ENCODE measurements at places on chromosomes 7 and 10. TPM values are rescaled to one million over a fixed set of nuclear protein-coding genes. Genes with fewer than 3 reads are reported as not detected.
A peak's percentile ranks its signal among the peaks of the same experiment; 100 is the strongest.

GRCh38 chr7:112449353-112449752 is 907 bp upstream of the IFRD1 start:
- H3K4me3 ChIP-seq, result peak overlapping the region; percentile 94
- H3K4me1 ChIP-seq, result peaks cover 49% of the 10 kb centered on the region
- no peaks in the 10 kb centered on the region for H3K27me3 ChIP-seq

The PPP1R3C gene
- 236 TPM for total RNA-seq

- no peaks in the 10 kb centered on the region for H3K27me3 ChIP-seq
- H3K4me1 ChIP-seq, result peaks cover 18% of the 10 kb centered on the region
- H3K4me3 ChIP-seq, result no peak overlapping the region
- no peak for DNase-seq
Measured at GRCh38 chr7:50821457-50822008, 38.8 kb upstream of the GRB10 start.

The ARMC3 gene
- total RNA-seq, result not detected

- H3K4me1 ChIP-seq, result peaks cover 5% of the 10 kb centered on the region
- peak overlapping the region; percentile 57 for H3K27ac ChIP-seq
- DNase-seq, result no peak
- H3K36me3 ChIP-seq, result no peaks in the 10 kb centered on the region
- peaks cover 5% of the 10 kb centered on the region for H3K27me3 ChIP-seq
- H3K4me3 ChIP-seq, result no peak overlapping the region
Measured at GRCh38 chr7:4808026-4808425, 32.6 kb downstream of the AP5Z1 start.

- H3K36me3 ChIP-seq, result peaks cover 41% of the 10 kb centered on the region
- H3K4me3 ChIP-seq, result no peak overlapping the region
- no peak for DNase-seq
- no peak overlapping the region for H3K27ac ChIP-seq
- peaks cover under 1% of the 10 kb centered on the region for H3K4me1 ChIP-seq
Measured at GRCh38 chr10:24513155-24513554, 210.5 kb downstream of the ARHGAP21 start.

DNA sequence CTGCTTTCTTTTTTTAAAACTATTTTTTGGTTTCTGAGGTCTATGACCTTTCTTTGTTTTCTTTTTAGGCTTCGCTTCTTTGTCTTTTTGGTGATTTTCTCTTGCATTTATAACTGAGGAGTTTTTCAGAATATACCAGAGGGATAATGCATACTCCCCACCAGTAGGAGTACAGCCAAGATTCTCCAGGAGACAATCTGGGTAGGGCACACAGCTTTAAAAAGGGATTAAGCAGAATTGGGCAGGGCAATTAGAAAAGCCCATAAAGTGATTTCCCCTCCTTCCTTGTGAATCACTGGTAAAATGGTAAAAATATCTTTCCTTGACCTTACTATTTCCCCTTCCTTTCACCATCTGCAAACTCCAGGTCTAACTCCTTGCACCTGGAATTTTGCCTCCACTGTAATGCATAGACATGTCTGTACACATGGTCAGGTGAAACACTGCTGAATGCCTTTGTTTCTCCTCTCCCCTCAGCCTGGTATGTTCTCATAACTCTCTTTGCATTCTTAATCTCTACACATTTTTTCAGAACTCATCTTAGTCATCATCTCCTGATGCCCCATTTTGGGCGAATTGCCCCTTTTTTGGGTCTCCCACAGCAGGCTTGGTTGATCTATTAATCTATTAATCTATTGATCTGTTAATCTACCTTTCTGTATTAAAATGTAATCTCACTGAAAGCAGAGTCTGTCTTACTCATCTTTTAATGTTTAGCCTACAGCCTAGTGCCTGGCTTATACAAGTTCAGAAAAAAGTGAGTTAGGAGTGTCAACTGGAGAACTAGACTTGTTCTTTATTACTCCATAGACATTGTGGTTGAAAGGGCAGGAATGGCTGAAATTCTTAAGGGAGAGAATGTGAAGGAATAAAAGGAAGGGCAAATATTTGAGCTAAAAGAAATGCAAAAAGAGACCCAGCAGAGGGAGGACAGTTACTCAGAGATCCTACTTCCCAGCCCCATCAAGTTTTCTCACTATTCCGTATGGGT is 64.6 kb downstream of the MDFIC start:
- H3K27me3 ChIP-seq, result no peaks in the 10 kb centered on the region
- peaks cover 60% of the 10 kb centered on the region for H3K4me1 ChIP-seq
- H3K27ac ChIP-seq, result peak overlapping the region; percentile 80
- H3K4me3 ChIP-seq, result no peak overlapping the region
- DNase-seq, result no peak

GRCh38 chr10:104041891-104042535 is 43.7 kb downstream of the COL17A1 start:
- H3K4me1 ChIP-seq, result no peaks in the 10 kb centered on the region
- no peaks in the 10 kb centered on the region for H3K27me3 ChIP-seq
- H3K36me3 ChIP-seq, result no peaks in the 10 kb centered on the region
- no peak for DNase-seq
- no peak overlapping the region for H3K27ac ChIP-seq

- DNase-seq, result no peak
- H3K27ac ChIP-seq, result no peak overlapping the region
- no peaks in the 10 kb centered on the region for H3K27me3 ChIP-seq
- peaks cover 41% of the 10 kb centered on the region for H3K4me1 ChIP-seq
Measured at GRCh38 chr7:151591866-151592265, 72.2 kb upstream of the RHEB start.

DNA sequence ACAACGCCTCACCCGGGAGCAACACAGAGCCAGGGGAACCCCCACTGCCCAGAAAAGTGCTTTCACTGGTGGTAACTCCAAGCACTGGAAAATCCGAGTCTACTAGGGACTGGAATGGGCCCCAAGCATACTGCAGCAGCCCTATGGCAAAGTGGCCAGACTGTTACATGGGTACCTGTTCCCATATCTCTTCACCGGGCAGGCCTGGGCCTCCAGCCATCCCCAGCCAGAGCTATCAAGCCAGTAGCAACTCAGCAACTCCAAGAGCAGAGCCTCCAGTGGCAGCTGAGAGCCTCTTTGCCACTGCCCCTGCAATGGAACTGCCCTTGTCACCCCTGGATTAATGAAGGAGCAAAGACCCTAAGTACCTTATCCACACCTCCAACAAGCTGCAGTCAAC is 73.5 kb downstream of the HBP1 start:
- no peaks in the 10 kb centered on the region for H3K27me3 ChIP-seq
- peak; percentile 24 for DNase-seq
- H3K4me1 ChIP-seq, result peaks cover 18% of the 10 kb centered on the region
- peak overlapping the region; percentile 36 for H3K27ac ChIP-seq

GRCh38 chr7:131652194-131652593 is 95.8 kb upstream of the PODXL start:
- no peaks in the 10 kb centered on the region for H3K27me3 ChIP-seq
- no peak overlapping the region for H3K4me3 ChIP-seq
- no peaks in the 10 kb centered on the region for H3K36me3 ChIP-seq
- H3K4me1 ChIP-seq, result peaks cover 42% of the 10 kb centered on the region
- H3K27ac ChIP-seq, result no peak overlapping the region
- DNase-seq, result no peak

The C7orf33 gene
- not detected for total RNA-seq

DNA sequence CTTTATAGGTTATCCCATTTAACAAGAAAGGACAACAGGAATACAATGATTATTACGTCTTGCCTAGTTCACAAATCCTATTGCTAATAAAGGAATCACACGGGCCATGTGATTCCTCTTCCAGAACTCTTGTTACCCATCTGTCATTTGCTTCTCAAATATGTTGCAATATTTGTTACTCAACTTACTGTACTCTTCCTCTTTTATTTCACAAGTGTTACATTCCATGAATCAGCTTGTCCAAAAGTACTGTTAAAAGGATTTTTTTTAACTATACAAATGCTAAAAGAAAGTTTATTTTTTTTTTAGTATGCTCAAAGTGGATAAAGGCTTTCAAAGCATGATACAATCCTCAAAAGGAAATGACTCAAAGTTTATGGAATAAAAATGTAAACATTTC is 3.9 kb upstream of the CD36 start:
- H3K27me3 ChIP-seq, result no peaks in the 10 kb centered on the region
- no peaks in the 10 kb centered on the region for H3K36me3 ChIP-seq
- peak overlapping the region; percentile 1 for H3K4me3 ChIP-seq

DNA sequence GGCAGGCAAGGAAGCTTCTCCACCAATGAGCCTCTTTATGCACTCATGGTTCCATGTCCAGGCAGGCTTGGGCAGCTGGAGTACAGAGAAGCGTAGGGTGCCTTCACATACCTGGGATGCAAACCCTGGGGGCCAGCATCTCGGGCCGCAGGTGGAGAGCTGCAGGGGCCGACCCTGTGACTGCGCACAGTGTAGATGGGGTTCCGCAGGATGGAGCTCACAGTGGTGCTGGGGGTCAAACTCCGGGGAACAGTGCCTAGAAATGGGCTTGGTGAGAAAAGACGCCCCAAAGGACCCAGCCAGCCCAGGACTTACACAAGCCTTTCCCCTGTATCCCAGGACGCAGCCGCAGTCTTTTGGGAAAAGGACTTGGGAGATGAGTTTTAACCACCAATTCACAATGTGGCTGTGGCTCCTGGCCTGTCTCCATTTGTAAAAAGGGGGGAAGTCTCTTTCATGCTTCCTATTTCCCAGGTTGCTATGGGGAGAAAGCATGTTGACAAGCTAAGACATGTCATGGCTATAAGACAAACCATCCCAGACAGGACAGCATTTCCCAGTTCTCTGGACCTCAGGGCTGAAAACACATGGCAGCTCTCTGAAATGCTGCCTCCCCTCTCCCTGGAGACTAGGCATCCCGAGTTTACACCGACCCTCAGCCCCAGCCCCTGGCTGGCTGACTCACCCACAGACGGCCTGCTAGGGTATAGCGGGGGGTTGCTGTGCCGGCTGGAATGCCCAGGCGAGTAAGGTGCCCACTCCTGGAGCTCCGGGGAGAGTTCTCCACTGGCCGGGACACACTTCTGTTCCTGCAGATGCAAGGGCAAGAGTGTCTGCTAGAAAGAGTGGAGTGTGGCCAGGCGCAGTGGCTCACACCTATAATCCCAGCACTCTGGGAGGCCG is 107.1 kb downstream of the DLG5 start:
- no peak overlapping the region for H3K4me3 ChIP-seq
- no peaks in the 10 kb centered on the region for H3K27me3 ChIP-seq
- H3K27ac ChIP-seq, result no peak overlapping the region
- DNase-seq, result no peak
- peaks cover 84% of the 10 kb centered on the region for H3K36me3 ChIP-seq
